ENCODE measurements at places on chromosomes 3 and 15.

- DNase-seq, result no peak
Observed at GRCh38 chr15:54815556-54815955, 381.2 kb downstream of the RSL24D1 start.

- no peak for DNase-seq
Observed at GRCh38 chr15:33377204-33377603, 66.4 kb downstream of the RYR3 start.

- DNase-seq, result no peak
Observed at GRCh38 chr3:50358355-50358910, 888 bp downstream of the TMEM115 start.

- no peak for DNase-seq
Observed at GRCh38 chr15:70048198-70048565, 49.5 kb downstream of the TLE3 start.
